ENCODE measurements at places on chromosomes 13 and 19.
A peak's percentile ranks its signal among the peaks of the same experiment; 100 is the strongest.

GRCh38 chr19:34135821-34136611, 36.3 kb upstream of the LSM14A start:
- no peak for DNase-seq

GRCh38 chr13:38850868-38851626, 139.6 kb downstream of the STOML3 start:
- DNase-seq: no peak

DNA sequence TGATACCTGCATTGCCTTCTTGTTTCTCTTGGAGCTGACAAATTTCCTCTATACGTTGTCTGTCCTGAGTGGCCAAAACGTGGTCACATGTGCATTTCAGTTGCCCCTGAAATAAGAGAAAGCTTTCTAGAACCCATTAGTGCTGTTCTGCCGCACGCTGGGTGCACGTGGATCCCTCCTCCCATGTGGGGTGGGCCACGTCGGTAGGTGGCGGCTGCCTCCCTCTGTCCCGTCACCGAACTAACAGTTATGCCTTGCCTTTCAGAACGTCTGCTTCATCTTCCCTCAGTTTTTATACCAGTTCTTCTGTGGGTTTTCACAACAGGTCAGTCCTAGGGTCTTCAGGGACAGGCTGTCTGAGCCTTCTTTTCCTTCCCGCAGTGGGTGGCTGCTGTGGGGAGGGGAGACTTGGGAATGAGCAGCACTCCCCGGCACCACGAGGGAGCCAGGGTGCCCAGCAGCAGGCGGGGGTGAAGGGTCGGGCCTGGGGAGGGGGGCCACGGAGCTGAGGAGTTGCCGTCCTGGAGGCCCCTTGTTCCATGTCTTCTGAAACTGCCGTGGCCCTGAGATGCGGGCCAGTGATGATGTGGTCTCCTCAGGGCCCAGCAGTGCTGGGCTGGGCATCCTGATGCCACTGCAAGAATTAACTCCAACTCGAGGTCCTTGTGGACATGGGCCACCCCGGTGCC, 109.7 kb upstream of the MCF2L start:
- no peak for DNase-seq

DNA sequence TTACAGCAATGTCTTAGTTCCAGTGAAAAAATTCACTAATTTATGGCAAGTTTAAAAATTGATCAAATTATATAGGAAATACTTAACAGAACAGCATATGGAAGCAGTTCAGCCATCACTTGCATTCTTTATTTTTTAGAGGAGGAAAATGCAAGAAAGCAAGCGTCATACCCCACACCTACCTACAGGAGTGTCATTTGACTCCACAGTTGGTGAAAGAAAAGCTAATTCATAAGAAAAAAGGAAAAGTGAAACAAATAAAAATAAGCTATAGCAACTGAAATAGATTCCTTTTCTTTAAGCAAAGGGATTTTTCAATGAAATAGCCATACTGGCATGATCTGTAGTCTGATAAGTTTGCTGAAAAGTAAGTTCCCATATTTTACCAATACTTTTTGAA, 111.0 kb downstream of the DOCK9 start:
- no peak for DNase-seq

DNA sequence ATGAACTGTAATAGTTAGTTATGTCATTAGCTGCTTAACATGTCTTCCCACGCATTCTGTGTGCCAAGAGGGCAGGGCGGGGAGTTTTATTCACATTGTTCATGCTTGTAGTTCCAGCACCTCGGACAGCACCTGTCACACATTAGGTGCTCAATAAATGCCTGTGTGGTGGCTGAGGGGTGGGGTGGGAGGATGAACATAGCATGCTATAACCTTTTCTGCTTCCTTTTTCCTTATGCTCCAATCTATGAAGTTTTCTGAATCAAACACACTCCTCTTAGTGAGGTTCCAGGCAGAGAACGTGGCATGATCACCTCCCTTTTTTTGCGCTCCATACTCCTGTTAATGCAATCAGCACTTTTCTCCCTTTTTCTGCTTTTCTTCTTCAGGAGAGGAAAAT, 15.8 kb upstream of the PTPRS start:
- no peak for DNase-seq

DNA sequence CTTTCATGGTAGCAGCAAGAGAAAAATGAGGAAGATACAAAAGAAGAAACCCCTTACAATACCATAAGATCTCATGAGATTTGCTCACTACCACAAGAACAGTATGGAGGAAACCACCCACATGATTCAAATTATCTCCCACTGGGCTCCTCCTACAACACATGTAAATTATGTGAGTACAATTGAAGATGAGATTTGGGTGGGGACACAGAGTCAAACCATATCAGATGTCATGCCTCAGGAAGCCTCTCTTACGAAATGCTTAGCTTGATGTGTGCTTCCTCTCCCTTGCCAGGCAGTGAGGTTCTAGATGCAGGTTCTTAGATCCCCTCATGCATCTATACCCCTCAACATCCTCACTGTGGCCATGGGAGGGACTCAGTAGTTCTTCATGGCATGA, 63.2 kb upstream of the RGCC start:
- no peak for DNase-seq

- DNase-seq: no peak
Measured at GRCh38 chr19:48854103-48854502, 14.3 kb downstream of the PLEKHA4 start.

- peak; percentile 17 for DNase-seq
Measured at GRCh38 chr13:76012091-76012721, 376.1 kb downstream of the LMO7 start.

DNA sequence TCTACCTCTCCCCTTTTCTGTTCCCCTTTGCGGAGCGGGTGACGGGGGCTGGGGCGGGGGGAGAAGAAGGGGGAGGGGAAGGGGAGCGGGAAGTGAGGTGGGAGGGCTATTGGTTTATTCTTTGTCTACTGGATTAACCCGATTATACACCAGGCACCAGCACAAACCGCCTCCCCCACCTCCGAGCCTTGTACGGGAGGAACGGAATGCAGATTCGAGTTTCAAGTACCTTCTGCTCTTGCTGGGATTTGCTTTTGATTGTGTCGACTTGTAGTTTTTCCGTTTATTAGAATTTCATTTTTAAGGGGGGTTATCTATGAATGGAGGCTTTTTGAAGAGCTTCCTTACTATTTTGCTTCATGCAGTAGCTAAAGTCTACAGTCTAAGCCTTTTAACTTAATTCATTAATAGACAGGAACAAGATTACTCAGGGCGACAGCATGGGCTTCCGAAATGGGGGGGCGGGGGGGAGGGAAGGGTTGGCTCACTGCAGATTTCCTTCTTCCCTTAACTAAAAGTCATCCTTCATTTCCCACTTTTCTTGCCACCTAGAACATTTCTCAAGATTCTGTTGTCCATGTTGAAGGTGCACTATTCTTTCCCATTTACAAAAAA, 937 bp upstream of the SPRY2 start:
- peak; percentile 61 for DNase-seq

GRCh38 chr19:46723023-46723461, 6.1 kb upstream of the PRKD2 start:
- DNase-seq: no peak

- DNase-seq: peak; percentile 50
Measured at GRCh38 chr13:78241278-78241919, 322.8 kb upstream of the EDNRB start.

- DNase-seq: peak; percentile 24
Measured at GRCh38 chr13:51283371-51283770, 56.1 kb upstream of the SERPINE3 start.

DNA sequence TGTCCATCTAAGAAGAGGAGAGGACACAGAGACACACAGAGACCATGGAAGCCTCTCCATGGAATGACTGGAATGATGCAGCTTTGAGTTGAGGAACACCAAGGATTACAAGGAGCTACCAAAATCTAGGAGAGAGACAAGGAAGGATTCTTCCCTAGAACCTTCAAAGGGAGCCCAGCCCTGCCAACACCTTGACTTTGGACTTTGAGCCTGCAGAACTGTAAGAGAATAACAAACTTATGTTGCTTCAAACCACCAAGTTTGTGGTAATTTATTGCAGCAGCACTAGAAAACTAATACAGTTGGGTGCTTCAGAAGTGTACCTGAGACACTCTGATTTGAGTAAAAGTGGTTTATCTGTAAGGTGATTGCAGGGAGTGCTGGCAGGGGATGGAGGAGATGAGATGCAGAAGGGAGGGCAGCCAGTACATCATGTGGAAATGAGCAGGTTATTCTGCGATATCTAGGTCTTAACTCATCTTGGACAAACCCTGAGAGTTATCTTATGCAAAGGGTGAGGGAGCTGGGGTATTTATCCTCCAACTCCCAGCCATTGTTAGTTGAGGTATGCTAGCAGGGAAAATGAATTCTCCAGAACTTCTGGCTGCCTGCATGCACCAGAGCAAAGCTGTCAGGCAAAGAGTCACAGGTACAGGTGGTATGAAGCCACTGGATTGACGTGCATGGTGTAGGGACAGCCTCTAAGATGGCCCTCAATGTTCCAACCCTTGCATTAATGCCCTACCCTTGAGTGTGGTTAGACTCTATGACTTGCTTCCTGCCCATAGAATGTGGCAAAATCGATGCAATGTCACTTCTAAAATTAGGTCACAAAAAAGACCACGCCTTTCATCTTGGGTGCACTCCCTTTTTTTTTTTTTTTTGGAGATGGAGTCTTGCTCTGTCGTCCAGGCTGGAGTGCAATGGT, 31.3 kb upstream of the ADGRL1 start:
- no peak for DNase-seq

GRCh38 chr13:54965881-54966280, 1937.3 kb downstream of the OLFM4 start:
- DNase-seq: peak; percentile 78

DNA sequence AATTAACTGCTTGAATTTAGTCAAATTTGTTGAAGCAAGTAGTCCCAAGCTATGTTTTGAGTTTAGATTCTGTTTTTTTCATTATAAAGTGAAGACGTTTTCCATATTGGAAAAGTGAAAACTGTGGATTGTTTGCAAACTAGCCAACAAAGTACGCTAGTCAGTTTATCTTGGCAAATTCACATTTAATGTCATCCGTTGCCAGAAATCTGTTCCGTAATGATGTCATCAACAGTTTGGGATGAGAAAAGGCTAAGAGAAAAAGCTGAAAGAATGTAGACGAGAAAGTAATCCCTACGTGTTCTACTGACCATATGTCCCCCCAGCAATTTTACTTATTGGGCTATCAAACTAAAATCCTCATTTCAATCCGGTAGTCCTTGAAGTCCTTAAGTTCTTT, 419.6 kb downstream of the GPC6 start:
- no peak for DNase-seq

DNA sequence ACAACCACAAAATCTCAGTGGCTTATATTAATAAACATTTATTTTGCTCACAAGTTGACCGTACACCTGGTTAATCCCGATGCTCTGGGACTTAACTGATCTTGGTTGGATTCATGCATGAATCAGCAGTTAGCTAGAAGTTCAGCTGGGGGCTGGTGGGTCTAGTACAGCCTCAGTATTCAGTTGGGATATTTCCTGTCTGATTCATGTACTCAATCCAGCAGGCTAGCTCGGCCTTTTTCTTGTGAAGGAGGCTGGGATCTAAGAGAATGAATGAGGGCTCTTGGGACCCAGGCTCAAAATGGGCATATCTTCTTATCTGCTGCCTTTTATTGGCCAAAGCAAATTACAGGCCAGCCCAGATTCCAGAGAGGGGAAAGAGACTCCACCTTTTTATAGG, 178.8 kb downstream of the KCTD12 start:
- DNase-seq: peak; percentile 84

GRCh38 chr13:111116856-111117255, 1.7 kb downstream of the ARHGEF7 start:
- no peak for DNase-seq

GRCh38 chr19:5978606-5979552, 939 bp upstream of the RANBP3 start:
- DNase-seq: no peak

- no peak for DNase-seq
Measured at GRCh38 chr13:20451397-20451796, 74.3 kb downstream of the CRYL1 start.

- no peak for DNase-seq
Measured at GRCh38 chr13:29889111-29889510, 38.7 kb upstream of the UBL3 start.

GRCh38 chr13:109584844-109585361, 201.5 kb downstream of the IRS2 start:
- no peak for DNase-seq
